ENCODE measurements at places on chromosomes 11 and 22.

DNA sequence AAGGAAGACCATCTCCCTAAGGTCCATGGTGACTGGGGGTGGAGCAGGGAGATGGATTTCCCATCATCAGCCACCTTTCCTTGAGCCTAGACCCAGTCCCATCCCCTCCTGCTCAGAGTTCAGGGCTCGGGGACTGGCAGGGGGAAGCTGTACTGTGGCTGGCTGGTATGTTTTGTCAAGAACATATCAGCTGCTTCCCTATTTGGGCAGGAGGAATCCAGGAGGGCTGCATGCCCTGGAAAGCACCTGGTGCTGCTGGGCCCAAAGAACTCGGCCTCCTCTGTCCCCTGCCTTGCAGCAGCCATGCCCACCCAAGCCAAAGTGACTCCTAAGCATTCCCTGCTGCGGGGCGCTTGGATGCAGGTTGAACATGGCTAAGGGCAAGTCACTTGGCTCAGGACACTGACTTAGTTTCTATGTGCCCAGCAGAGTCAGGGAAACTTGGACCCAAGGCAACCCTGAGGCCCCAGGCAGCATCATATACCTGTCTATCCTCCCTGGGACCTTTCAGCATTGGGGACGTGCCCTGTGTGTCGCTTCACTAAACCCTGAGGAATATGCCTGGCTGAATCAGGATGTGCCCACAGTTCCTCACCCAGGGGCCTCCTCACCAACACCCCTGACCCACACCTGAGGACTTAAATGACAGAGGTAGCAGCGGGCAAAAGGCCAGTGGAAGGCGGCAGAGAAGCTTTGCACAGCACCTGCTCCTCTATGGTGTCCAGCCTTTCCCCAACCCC lies 43.1 kb downstream of the BUD13 start:
- DNase-seq = no peak

- DNase-seq = no peak
Observed at GRCh38 chr11:126638648-126639047, 283.2 kb downstream of the ST3GAL4 start.

GRCh38 chr11:113106507-113106906 lies 145.3 kb downstream of the NCAM1 start:
- DNase-seq = no peak

DNA sequence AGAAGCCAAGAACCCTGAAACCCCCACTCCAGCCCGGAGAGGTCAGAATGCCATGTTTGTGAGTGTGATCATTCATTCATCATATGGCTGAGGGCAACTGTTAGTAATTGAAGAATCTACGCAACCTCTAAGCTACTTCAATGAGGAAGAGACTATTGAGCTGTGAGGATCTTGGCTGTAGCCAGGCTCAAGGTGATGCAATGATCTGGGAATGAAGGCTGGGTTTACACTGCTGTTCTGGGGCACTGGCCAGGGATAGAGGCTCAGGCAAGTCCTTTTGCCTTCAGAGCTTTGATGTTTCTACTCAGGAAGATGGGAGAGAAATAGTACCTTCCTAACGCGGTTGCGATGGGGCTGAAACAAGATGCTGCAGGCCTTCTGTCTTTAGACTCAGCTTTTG lies 12.9 kb downstream of the CRYBB2 start:
- no peak for DNase-seq

DNA sequence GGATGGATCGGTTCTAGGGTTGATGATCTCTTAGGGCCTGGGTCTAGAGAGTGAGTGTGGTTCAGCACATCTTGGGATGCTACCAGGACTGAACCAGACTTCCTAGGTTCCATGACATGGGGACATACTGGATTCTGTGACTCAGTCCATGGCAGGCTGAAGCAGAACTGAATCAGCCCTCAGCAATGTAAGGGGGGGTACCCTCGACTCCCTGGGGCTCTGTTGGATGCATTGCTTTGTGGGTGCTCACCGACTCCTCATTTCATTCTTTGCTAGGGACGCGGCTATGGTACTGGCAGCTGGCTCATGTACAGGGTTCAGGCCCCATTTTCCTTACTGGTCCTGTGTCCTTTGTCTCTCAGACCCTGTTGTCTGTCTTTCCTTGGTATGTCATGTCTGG lies 733 bp upstream of the GRAMD1B start:
- DNase-seq = no peak

GRCh38 chr11:45097721-45098493 lies 48.5 kb upstream of the PRDM11 start:
- peak; percentile 40 for DNase-seq

GRCh38 chr11:75797792-75798191 lies 17.2 kb upstream of the UVRAG start:
- DNase-seq = no peak

DNA sequence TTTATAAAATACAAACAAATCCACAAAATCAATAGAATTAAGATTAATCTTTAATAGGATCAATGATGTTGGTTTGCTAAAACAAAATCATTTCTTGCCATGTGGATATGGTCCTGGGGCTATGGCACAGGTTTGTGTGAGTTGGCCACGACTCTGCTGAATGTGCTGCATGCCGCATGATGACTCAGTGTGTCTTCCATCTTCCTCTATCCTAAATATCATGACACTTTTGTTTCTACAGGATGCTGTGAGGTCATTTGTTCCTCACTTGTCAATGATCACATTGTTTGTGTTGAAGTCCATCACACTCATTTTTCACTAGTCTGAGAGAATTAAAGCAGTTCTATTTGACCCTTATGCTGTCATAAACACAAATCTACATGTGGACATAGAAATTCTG lies 167.2 kb upstream of the ZBED5 start:
- DNase-seq = no peak

DNA sequence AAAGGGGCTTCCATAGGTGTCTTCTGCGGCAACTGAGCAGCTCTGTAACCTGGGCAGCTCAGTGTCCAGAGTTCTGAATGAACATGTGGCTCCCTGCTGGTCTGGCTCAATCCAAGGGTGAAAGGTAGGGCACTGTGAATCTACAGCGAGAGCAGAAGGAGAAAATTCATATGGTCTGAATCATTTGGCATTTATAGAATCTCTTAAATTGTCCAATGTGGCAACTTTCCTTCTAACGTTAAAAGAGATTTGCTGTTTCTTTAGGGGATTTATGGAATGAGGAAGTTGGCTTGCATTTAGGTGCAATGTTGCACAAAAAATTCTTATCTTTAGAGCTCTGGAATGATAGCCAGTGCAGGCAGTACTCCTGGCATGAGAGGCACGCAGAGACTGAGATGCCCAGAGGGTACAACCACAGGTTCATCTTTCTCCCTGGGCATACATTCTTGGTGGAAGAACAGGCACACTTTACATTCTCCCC lies 17.0 kb downstream of the ATXN10 start:
- no peak for DNase-seq

- DNase-seq = no peak
Observed at GRCh38 chr11:125376856-125377255, 119.2 kb downstream of the FEZ1 start.

DNA sequence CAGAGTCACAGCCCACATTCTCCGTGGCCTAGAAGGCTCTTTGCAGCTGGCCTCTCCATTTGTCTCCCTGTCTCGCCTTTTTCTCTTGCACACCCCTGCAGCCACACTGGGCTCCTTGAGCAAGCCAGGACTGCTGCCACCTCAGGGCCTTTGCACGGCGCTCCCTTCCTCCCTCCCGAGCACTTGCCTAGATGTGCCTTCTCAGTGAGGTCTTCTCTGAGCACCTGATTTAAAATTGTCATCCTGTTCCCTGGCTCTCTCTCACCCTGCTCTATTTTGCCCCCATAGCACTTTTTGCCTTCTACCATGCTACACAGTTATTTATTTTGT lies 102.9 kb upstream of the THY1 start:
- no peak for DNase-seq

GRCh38 chr22:24086310-24086709 lies 75.2 kb downstream of the CABIN1 start:
- DNase-seq = no peak

GRCh38 chr11:12050470-12051286 lies 42.3 kb upstream of the DKK3 start:
- no peak for DNase-seq

GRCh38 chr11:7020183-7020917 lies at the start of the genes NLRP14 and ZNF214:
NLRP14 (plus strand) TSS chr11:7020479; CDS start chr11:7038587, 18,108 bp downstream.
ZNF214 (minus strand) TSS chr11:7020346; CDS start chr11:7002835, 17,511 bp downstream.
- no peak for DNase-seq

DNA sequence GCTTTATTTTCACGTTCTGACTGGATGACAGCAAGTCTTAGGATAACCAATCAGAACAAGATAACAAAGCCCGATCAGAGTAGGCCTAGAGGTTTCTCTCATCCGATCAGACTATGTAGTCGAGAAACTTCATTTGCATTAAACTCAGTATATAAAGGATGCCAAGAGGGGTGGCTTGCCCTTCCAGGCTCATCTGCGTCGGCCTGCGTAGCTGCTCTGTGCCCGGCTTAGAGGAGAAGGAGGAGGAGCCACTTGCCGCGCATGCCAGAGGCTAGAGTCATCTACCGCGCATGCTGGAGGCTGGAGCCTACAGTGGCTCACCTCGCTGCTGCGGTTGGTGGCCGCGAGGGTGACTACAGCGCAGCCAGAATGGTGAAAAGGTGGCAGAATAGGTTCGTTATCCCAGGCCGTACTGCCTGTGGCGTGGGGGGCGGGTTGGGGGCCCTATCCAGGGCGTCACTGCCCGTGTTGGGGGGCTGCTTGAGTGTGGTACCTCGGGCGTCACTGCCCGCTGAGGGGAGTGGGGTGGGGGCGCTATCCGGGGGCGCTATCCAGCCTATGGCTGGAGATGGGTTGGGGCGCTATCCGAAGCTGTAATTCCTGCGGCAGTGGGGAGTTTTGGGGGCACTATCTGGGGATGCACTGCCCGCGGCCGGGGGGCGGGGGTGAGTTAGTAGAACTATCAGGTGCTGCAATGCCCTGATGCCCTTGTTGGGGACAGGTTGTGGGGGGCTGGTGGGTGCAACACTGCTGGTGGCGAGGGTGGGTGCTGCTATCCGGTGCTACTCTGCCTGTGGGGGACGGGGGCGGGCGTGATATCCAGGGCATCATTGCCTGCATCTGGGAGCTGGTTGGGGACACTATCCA lies at the start of gene RFPL2:
TSS of gene RFPL2 (minus strand) at position 218 of the 867 bp plus-strand sequence. CDS start 2,622 bp downstream, outside the sequence.
- peak; percentile 31 for DNase-seq

- peak; percentile 89 for DNase-seq
Observed at GRCh38 chr11:58579192-58580129, 598 bp downstream of the ZFP91 start.

GRCh38 chr22:45101515-45102227 lies 62.1 kb upstream of the NUP50 start:
- no peak for DNase-seq
